Hematopoietic multipotent progenitor cell treated with erythropoietin and hydrocortisone succinate and interleukin-3 and kit ligand, for 8 days (in vitro differentiated cells): ENCODE measurements at places on chromosomes 1 and 21.

GRCh38 chr21:39087238-39088030 is 95.8 kb downstream of the PSMG1 start:
- no peak for DNase-seq

GRCh38 chr1:233972951-233973635 is 68.6 kb downstream of the SLC35F3 start:
- DNase-seq, result peak; percentile 2

- no peak for DNase-seq
Observed at GRCh38 chr1:2650967-2651645, 18.3 kb upstream of the MMEL1 start.

- no peak for DNase-seq
Observed at GRCh38 chr1:84598418-84598817, 24.2 kb upstream of the CTBS start.

DNA sequence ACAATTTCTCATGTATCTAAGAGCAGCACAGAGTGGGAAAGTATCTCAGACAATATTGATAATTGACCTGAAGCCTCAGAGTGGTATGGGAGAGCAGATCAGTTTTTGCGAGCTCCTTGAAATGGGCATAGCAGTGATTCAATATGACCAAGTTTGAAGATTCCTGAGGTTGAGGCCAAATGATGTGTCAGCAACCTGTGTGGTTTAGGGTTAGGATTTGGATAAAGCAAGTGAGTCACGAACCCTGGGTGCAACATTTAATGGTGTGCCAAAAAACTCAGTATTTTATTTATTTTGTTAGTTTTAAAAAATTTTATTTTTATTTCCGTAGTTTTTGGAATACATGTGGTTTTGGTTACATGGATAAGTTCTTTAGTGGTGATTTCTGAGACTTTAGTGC is 92.5 kb upstream of the C21orf91 start:
- no peak for DNase-seq

DNA sequence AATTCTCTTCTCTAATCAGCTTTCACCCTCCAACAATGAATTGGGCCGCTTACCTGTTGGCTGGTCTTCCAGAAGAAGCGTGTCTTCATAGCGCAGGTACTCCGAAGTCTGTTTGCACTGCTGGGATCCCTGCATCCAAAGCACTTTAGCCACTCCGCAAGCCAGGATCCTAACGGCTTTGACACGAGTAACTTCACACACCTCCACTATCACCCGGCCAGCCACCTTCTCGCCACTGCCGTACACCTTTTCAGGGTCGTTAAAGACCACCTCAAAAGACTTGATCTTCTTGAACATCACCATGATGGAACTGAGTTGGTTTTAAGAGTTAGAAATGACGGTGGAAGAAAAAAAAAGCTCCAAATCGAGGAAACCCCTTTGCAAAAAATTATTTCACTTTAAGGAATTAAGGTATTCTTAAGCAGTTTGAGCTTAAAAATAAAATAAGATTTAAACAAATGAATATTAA is 381 bp downstream of the TXNIP start:
- peak; percentile 44 for DNase-seq

- peak; percentile 45 for DNase-seq
Observed at GRCh38 chr1:202018468-202019234, 8.3 kb downstream of the ELF3 start.

- DNase-seq, result peak; percentile 79
Observed at GRCh38 chr1:23417570-23417969, 7.0 kb downstream of the TCEA3 start.

GRCh38 chr1:218481116-218481775 is 136.1 kb downstream of the TGFB2 start:
- no peak for DNase-seq

DNA sequence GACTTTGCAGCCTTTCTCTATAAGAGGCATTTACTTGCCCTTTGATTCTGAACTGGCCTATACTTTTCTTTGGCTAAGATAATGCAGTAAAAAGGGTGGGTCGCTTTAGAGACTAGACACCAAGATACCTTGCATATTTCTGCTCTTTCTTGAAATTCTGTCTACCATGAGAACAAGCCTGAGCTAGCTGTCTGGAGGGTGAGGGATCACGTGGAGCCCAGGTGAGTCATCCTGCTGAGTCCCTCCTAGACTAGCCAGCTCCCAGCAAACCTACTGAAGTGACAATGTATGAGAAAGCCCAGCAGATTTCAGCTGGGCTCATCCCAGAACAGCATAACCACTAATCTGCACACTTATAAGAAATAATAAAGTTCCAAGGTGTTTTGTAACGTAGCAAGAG is 408.0 kb upstream of the KAZN start:
- no peak for DNase-seq

- peak; percentile 27 for DNase-seq
Observed at GRCh38 chr1:161033751-161034150, 5.0 kb downstream of the TSTD1 start.

DNA sequence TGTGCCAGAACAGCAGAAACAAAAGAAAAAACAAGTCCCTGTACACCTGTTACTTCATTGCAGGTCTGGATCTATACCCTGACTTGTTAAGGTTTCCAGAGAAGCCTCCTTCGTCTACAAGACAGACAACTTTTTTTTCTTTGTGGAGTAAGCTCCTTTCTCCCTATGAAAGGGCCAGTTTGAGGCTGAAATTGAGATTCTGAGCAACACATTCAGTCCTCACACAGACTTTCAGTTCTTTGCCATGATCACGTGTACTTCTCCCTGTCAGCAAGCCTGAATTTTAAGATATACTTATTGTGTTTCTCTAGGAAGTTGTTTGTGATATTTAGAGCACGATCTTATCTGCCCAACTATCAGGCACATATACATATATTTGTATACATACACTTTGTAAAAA is 374.0 kb downstream of the NTNG1 start:
- DNase-seq, result no peak

DNA sequence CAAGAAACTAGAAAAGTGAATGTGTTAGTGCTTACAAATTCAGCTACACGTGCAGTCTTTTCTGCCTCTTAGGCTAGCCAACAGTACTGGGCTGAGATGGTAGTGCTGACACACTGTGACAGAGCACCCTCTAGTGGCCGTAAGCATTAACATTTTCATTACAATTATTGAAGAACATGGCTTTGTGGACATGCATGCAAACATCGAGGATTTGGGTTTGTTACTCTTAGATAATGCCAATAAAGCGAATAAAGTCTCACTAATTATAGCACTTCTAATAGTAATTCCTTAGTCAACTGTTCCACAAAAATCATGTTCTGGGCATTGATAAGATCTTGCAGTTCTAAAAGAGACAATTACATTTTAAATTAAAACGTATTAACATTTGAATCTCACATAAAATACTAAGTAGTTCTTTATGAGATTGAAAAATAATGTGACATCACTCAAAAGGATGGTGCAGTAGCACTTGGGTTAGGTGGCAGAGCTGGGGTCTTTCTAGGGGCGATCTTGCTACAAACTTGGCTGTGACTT is 47.1 kb downstream of the MYSM1 start:
- DNase-seq, result peak; percentile 83

- DNase-seq, result no peak
Observed at GRCh38 chr1:219784660-219785381, 143.5 kb downstream of the SLC30A10 start.

GRCh38 chr1:100219883-100220282 is 29.8 kb downstream of the DBT start:
- no peak for DNase-seq

GRCh38 chr1:82377201-82377884 is 576.6 kb downstream of the ADGRL2 start:
- no peak for DNase-seq

GRCh38 chr1:54310439-54311328 is 95.5 kb downstream of the SSBP3 start:
- DNase-seq, result peak; percentile 35

DNA sequence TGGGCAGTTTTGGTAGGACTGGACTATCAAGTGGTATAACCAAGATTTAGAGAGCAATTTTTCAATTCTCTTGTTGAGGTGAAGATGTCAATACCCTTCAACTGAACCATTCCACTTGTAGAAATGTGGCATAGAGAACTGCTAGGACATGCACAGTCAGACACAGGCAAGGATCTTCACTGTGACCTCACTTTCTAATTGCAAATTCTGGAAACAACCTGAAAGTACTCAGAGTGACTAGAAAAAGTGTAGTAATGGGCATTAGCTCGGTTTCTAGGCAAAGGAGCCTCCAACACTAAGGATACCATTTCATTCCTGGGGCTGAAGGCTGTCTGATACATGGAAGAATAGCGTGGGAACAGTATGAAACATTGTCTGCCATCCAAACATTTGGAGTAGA is 433.0 kb upstream of the RUNX1 start:
- no peak for DNase-seq

DNA sequence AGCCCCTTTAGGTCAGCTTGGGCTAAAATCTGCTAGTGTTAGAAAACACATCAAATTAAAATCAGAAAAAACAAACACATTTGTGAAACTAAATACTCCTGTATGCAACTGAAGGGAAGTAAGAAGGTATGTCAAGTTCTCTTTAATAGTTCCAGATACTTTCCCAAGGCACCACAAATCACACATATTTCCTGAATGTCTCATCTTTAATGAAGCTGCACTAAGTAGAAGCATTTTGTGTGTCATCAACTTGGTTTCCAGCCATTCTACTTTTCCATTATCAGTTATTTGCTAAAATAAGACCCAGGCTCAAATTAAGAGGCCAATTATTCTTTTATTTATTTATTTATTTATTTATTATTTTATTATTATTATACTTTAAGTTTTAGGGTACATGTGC is 34.7 kb downstream of the CRB1 start:
- no peak for DNase-seq

- no peak for DNase-seq
Observed at GRCh38 chr1:200363264-200363933, 46.4 kb downstream of the ZNF281 start.

GRCh38 chr1:167563579-167564246 is 10.2 kb upstream of the CREG1 start:
- no peak for DNase-seq

GRCh38 chr1:180003026-180003695 is 48.6 kb downstream of the CEP350 start:
- DNase-seq, result no peak

GRCh38 chr1:168335500-168335899 is 54.8 kb downstream of the TBX19 start:
- DNase-seq, result no peak

- no peak for DNase-seq
Observed at GRCh38 chr1:210236386-210236839, 3.8 kb downstream of the SERTAD4 start.

- DNase-seq, result no peak
Observed at GRCh38 chr1:31433396-31433930, 20.4 kb downstream of the SERINC2 start.

- DNase-seq, result no peak
Observed at GRCh38 chr21:43877936-43878575, 13.0 kb downstream of the AGPAT3 start.

GRCh38 chr1:10555635-10556429 is 81.1 kb downstream of the PEX14 start:
- DNase-seq, result no peak

- no peak for DNase-seq
Observed at GRCh38 chr1:207115269-207115668, 11.2 kb downstream of the C4BPA start.

- no peak for DNase-seq
Observed at GRCh38 chr1:57190898-57191297, 225.1 kb upstream of the C8B start.

GRCh38 chr1:161473348-161473747 is 31.9 kb upstream of the FCGR2A start:
- DNase-seq, result peak; percentile 52

DNA sequence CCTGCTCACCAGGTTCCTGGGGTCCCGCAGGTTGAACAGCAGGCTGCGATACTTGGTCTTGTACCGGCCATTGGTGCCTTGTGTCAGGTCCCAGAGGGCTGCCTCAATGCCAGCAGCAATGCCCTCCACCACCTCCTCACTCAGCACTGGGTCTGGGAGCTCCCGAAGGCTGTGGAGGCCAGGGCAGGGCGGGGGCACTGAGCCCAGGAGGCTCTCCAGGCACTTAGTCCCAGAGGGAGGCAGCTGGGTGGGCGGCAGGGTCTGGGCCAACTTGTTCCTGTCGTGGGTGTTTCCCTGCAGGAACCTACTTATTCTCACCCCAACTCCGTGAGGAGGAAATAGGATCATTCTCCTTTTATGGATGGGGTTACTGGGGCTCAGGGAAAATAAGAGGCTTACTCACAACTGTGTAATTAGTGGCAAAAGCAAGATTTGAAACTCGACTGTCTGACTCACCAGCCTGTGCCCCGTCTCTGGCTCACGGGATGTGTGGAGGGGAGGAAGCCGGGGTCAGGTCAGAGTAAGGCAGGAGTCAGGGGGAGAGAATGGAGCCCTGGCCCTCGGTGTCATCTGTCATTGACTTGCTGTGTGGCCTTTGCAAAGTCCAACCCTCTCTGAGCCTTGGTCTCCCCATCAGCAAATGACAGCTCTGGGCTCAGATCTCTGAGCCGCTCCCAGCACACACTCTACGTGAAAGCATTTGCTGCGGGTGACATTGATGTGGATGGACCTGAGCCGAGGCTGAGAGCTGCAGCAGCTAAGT is 17.2 kb downstream of the SPOCD1 start:
- no peak for DNase-seq

GRCh38 chr1:40848530-40849189 is 13.5 kb downstream of the CITED4 start:
- DNase-seq, result peak; percentile 62

DNA sequence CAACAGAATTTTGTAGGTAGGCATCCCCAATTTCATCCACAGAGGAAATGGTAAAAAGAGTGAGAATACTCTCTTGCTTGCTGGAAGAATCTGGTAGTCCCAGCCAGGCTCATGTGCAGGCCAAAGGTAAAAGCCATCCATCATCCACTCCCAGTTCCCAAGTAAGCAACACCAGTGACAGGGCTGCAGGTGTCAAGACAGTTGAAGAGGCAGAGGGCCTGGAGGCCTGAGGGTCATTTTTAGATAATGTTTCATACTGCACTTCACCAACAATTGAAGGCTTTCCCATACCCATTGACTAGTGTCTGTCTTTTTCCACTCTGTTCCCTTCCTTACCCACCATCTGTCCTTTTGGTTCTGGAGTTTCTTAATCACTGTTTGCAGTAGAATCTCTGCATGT is 141.7 kb upstream of the L1TD1 start:
- DNase-seq, result no peak

DNA sequence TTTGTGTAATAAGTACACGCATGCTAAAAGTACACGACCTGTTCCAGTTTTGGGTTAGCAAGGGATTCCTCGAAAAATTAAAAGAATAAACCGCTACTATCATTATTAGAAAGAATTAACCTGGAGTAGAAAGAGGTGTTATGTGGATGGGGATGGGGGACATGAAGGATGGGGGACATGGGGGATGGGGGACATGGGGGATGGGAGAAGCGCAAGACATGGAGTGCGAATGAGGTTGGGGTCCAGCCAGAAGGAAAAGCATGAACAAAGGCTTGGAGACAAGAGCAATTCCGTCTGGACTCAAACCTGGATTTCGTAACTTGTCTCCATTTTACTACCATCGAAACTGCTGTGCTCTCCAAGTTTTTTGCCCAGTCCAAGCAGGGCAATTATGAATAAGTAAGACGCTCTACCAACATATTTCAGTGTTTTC is 591 bp upstream of the KDM1A start:
- no peak for DNase-seq
